NCI-H2171 treated with DMSO at 0.1 percent for 48 hours (cell line): ENCODE measurements at places on chromosomes 4 and X.
A peak's percentile ranks its signal among the peaks of the same experiment; 100 is the strongest.

DNA sequence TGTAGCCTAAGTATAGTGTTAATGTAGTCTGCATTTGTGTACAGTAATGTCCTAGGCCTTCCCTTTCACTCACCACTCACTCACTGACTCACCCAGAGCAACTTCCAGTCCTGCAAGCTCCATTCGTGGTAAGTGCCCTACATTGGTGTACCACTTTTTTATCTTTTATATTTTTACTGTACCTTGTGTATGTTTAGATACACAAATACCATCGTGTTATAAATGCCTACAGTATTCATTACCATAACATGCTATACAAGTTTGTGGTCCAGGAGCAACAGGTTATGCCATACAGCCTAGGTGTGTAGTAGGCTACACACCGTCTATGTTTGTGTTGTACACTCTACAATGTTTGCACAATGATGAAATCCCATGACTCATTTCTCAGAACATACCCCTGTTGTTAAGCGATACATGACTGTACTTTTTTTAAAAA, 15.4 kb downstream of the TSPAN5 start:
- no peak for DNase-seq

GRCh38 chr4:111631215-111631999, 513.8 kb upstream of the FAM241A start:
- peak; percentile 0 for DNase-seq

GRCh38 chr4:182264139-182264752, 21.0 kb downstream of the TENM3 start:
- no peak for DNase-seq

DNA sequence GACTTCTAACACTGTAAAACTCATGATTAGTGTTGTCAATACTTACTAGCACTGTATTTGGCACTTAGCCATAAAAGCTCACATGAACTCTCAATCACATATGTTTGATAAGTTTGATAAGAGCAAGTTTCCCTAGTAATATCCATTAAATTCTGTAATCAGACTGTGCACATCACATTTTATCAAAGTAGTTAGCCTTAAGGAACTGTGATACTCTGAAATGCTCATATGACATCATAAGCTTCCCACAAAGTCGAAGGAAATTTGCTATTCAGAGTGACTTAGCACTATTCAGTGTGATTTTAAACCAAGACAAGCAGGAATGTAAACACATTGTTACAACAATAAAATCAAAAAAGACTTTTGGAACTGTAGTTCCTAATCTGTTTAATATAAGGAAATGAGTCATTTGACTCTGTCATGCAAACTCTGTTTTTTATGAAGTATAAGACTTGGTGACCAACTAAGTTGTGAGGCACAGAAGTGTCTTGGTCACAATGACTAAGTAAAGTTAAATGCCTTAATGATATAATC, 6.7 kb downstream of the SLC7A11 start:
- DNase-seq = no peak

GRCh38 chr4:7387925-7388324, 46.8 kb downstream of the PSAPL1 start:
- no peak for DNase-seq

DNA sequence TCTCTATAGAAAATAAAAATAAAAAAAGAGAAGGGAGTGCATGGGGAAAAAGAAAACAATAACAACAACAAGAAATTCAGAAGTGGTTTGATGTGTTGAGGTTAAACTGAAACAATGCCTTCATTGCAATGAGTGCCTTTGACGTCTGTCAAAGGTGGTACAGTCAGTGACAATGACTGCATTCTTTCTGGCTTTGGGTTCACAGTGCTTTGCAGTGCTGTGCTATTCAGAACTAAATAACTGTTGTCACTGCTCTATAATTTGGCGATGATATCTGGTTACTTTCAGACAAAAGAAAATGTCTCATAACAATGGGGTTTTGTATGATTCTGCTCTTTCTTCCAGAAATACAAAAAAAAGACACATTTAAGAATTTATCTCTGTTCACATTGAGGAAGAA, 488.6 kb upstream of the MAGEB2 start:
- no peak for DNase-seq
